Neural progenitor cell (in vitro differentiated cells): ENCODE measurements at places on chromosomes 13 and 19.

- peak; percentile 13 for DNase-seq
These were observed 2.1 kb downstream of the ZNF563 start for GRCh38 chr19:12331211-12331941.

DNA sequence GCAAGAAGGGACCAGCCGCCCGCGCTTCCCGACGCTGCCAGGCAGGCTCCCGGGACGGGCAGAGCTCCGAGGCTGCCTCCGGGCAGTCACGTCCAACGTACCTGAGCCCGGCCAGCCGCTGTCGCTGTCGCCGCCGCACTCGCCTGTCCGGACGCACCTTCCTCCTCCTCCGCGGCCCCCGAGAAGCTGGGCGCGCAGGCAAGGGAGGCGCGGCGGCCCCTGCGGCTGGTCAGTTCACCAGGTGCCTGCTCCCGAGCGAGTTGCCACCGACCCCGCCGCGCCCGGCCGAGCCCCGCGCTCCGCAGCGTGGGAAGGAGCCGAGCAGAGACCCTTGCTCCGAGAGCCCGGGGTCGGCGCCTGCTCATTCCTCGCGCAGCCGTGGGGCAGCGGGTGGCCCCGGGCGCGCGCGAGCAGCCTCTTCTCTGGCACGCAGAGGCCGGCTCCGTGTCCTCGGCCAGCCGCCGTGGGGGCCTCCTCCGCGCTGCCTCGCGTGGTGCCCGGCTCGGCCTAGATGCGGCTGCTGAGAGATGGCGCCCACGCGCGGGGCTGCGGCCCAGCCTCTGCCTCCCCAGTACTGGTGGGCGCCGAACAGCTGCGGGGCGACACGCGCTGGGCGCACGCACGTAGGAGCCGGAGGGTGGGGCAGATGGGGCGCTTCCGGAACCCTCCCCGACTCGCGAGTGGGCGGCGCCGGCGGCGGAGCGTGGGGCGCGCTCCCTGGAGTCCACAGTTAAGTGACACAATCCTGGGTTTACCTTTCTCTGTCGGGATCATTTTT is 419.4 kb downstream of the UQCRFS1 start:
- peak; percentile 57 for DNase-seq

- DNase-seq = no peak
These were observed 70.5 kb upstream of the ZNF420 start for GRCh38 chr19:37007587-37008220.

DNA sequence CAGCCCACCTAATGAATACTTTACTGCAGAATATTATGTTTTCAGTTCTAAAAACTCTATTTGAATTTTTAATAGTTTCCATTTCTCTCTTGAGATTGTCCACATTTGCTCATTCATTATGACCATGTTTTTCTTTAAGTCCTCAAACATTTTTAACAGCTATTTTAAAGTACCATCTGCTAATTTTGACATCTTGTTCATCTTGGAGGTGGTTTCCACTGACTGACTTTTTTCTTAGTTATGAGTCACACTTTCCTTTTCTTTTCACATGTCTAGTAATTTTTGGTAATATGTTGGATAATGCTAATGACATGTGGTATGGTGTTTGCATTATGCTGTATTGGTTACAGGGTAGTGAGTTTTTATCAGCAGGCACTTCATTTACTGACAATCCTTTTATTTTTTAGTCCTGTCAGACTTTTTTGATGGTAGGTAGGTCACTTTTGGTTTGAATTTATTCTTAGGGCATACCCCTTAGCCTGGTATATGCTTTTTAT is 15.4 kb upstream of the ESD start:
- DNase-seq = no peak

DNA sequence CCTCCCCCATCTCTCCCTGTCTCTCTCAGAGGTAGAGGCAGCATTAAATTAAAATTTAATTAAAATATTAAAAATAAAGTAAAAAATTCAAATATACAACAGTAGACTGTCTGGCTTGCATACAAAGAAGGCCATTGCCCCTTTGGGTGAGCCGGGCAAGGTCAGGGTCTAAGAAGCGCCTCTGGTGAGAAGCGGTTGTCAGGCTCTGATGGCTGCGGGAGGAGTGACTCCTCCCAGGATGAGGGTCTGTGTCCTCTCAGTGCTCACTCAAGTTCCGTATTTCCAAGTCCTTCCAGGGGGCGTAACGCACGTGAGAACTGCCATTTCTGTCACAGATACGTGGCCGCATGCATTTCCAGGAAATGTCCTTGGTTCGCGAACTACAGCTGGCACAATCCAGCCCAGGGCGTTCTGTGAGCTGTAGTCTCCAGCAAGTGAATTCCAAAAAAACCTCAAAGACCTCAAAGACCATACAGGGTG is 737 bp upstream of the ZNF181 start:
- DNase-seq = peak; percentile 62

- DNase-seq = no peak
These were observed 4.1 kb upstream of the CNN1 start for GRCh38 chr19:11534538-11534937.

GRCh38 chr13:22210134-22210930 is 539.5 kb downstream of the FGF9 start:
- DNase-seq = peak; percentile 26

- DNase-seq = peak; percentile 75
These were observed at the start of gene CNOT3 for GRCh38 chr19:54137699-54138488. TSS of gene CNOT3 (plus strand) at chr19:54137762. CDS start at chr19:54142979, 5,217 bp downstream.

GRCh38 chr19:32129141-32129540 is 216.3 kb upstream of the ZNF507 start:
- no peak for DNase-seq

DNA sequence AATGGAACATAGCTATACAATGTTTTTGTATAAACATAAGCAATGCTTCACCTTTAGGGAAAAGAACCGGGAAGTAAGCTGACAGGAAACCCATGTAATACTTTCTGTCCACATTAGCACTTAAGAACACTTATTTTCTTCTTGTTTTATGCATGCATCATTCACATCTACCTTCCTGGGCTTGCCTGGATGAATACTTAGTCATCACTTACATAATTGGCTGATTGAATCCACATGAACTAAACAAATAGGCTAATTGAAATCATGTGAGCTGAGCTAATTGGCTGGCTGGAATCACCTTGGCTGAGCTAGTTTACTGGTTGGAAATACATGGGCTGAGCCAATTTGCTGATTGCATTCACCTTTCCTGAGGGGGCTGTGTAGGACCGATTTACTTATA is 78.8 kb downstream of the ZNF726 start:
- no peak for DNase-seq

GRCh38 chr19:6372594-6373095 is at the start of gene ALKBH7:
TSS of gene ALKBH7 (plus strand) at chr19:6372794. CDS start at chr19:6372821, 27 bp downstream.
- peak; percentile 99 for DNase-seq

- no peak for DNase-seq
These were observed 22.3 kb downstream of the OR10H3 start for GRCh38 chr19:15759962-15760565.

DNA sequence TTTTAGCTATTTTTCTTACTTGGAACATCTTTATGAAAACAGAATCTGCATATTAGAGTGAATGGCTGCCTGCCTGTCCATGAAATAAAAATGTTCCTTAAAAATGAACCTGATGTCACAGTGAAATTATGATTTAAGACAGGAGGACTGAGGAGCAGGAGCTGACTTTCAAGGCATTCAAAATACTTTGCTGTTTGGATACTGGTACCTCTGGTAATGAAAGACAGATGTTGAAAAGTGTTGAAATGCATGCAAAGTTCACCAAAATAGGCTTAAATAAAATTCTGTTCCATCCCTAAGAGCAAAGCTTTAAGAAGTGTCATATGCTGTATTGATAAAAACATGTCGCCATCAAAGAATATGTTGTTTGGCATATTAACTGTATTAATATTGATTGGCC is 1.7 kb downstream of the ARHGEF7 start:
- DNase-seq = no peak

DNA sequence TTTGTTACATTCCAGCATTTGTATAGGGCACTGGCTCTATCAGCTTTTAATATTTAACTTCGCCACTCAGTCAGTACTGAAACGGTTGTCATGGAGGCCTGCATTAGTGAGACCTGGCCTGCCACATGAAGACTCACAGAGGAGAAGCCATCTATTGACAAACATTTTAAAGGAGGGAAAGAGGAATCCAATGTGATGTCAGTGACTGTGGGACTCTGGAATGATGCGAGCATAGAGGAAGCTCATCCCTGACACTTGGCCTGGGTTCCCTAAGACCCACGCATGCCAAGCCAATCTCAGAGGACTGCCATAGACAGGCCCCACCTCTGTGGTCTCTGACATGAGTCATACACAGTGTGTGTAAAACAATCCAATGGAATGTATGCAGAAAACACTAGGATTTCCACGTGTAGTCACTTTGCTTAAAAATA is 7.9 kb upstream of the DPY19L3 start:
- DNase-seq = no peak

GRCh38 chr19:33621811-33622504 is at the start of gene CHST8:
TSS of gene CHST8 (plus strand) at chr19:33621953. CDS start at chr19:33689262, 67,309 bp downstream.
- peak; percentile 92 for DNase-seq

DNA sequence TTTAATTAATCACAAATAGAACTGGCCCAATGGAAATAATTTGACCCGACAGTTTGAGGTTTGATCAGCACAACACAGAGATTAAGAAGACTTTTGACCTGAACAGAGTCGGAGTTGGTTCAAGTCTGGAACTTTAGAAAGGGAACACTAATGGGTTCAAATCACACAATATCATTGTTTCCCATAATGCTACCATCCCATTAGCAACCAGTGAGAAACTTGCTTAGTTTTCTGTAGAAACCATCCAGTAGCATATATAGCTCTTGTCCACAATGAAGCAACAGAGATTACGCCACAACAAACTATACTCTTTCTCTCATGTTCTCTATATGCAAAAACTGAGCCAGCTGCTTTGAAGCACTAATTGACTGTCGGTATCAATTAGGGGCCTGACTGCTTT is 376.9 kb upstream of the SPRY2 start:
- no peak for DNase-seq

DNA sequence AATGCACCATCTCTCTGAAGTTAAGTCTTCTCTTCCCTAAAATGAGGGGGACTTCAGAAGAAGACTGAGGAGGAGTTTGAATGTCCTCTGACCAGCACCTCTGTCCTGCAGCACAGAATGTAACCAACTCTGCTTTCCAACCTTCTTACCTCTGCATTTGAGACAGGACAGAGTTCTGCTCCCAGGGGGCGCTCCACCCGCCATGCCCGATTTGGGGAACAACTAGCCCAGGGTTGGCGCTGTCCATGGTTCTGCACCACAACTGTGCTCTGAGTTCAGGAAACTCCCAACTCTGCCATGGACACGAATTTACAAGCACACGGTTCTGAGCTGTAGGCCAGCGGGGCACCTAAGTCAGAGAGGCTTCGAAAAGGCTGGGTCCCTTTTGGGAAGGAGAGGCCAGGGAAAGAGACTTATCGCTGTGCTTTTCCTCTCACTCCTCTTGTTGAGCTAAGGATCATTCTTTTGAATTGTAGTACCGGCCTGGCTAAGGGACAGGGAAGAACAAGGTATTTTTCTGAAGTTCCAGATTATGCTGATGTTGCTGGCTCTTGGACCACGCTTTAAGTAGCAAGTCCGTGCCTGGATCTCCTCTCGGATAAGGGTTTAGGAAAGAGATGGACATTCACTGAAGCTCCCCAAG is 22.2 kb downstream of the SIGLEC5 start:
- DNase-seq = peak; percentile 82
